ENCODE measurements at places on chromosomes 6 and 20.

DNA sequence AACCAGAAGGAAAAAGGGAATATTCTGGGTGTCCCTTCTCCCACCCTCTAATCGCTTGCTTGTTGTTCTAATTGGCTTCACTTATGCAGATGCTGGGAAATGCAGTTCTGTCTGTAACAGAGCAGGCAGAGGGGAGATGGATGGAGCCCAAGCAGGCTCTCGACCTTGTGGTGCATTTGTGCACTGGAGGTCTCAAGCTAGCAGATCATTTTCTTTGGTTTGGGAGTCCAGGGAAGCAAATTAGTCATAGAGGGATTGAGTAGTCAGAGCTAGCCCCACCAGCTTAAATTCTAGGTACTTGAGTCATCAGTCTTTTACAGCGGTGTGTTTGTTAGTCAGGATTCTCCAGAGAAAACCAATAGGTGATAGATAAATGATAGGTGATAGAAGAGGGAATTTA lies 234.7 kb upstream of the ECI2 start:
- DNase-seq = peak; percentile 76

DNA sequence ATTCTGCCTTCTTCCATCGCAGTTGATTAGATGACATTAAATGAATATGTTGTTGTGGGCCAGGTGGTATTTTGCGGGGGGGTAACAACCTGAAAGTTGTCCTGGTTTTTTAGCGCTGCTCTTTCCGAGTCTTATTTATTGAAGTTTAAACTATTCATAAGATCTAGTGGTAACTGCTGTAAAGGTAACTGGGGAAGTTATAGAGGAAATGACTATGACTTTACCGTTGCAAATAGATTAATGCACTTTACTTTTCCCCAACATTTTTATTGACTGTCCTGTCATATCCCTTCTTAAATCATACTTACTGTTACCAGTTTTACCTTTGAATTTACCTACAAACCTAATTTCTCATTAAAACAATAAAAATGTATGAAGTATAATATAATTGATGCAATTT lies 173.4 kb downstream of the ARID1B start:
- DNase-seq = no peak

GRCh38 chr6:140478631-140479030 lies 1104.2 kb upstream of the CITED2 start:
- DNase-seq = peak; percentile 46

DNA sequence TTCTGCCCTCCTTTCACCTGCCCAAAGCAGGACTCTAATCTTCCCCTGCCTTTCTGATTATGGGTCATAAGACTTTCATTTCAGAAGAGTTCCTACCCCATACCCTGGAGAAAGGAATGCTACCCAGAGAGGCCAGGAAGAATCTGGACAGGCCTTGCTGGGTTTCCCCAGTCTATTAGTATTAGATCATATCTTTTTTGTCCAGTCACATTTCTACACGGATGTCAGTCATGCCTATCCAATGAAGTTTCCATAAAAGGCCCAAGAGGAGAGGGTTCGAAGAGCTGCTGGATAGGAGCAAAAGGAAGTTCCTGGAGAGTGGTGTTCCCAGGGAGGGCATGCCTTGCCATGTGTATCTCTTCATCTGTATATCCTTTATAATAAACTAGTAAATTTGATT lies 3.2 kb downstream of the POLH start:
- no peak for DNase-seq

GRCh38 chr6:56688521-56688920 lies 45.8 kb upstream of the DST start:
- DNase-seq = peak; percentile 35

DNA sequence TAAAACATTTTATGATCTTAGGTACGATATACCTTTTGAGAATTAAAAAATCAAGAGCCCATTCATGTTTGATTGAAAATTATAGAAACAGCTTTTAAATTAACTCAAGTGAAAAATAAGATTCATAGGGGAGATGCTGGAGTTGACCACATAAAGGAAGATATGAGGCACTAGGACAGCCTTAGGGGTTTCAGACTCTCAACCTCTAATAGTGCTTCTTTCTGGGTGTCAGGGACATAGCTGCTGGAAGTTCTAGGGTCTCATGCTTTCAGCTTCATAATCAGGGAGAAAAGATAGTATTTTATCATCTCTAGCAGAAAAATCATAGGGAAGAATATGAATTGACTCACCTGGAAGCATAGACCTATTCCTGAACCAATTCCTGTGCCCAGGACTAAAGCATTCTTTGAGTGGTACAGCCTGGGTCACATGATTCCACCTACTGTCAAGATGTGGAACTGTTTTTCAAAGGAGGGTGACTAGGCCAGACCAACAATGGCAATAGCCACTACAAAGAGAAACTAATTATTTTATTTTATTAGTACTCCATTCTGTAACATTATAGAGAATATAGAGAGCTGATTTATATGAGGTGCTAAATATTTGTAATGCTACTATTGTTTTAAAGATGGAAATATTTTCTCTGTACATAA lies 27.8 kb upstream of the CENPW start:
- DNase-seq = peak; percentile 18

- no peak for DNase-seq
Measured at GRCh38 chr20:47055699-47056369, 161.2 kb downstream of the EYA2 start.

DNA sequence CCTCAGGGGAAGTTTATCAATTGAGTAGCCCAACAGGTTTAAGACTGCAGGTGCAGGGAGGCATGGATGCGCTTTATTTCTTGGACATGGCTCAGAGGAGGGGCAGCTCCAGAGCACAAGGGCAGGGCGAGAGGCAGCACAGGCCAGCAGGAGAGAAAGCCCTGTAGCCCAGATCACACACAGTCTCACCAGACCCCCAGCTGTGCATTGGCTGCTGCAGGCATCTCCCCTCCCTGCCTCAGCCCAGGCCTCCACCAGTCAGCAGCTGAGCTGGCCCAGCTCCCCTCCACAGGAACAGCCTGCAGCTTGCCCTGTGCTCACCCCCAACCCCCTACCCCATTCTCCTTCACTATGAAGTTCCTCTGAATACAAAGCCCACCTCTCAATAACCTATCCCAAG lies 24.7 kb downstream of the MRPL14 start:
- DNase-seq = no peak

GRCh38 chr20:23759306-23759940 lies 8.7 kb upstream of the CST1 start:
- DNase-seq = no peak

DNA sequence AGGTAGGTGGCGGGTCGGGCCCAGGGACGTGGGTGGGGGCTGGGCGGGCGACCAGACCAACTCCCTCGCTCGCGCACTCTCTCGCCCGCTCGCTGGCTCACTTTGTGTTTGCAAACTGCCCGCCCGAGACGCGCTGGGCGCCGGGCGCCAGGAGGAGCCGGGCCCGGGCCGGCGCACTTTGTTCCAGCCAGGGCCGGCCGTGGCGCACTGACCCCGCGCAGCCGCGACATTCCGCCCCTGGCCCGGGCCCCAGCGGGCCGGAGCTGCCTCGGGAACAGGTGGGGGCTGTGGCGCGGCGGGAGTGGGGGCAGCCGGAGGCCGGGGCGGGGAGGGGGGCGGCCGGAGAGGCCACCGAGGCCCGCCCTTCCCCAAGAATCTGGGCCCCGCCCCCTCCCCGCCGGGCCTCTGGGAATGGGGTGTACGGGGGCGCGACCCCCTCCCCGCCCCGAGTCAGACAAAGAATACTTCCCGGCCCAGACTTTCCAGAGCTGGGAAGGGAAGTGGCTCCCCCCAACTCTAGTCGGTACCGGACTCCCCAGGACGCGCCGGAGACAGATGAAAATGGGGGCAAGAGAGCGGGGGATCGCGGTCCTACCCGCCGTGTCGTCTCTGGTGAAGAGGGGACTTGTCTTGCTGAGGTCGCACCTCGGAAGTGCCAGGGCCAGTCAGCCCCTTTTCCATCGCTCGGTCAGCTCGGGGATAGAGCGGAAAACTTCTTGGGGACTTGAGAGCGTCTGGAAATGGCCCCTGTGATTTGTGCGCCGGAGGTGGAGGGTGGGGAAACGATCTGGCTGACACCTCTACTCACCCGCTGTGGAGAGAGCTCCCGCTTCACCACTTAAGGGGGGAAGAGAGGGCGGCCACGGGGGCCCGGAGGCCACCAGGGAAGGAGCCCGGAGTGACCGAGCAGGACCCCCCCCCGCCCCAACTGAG lies 951 bp downstream of the FOXP4 start:
- peak; percentile 39 for DNase-seq

- no peak for DNase-seq
Measured at GRCh38 chr6:46015119-46015968, at the start of gene CLIC5. Gene CLIC5, minus strand, starts transcription at chr6:46015860. Its CDS starts 318 bp downstream, at chr6:46015542.

DNA sequence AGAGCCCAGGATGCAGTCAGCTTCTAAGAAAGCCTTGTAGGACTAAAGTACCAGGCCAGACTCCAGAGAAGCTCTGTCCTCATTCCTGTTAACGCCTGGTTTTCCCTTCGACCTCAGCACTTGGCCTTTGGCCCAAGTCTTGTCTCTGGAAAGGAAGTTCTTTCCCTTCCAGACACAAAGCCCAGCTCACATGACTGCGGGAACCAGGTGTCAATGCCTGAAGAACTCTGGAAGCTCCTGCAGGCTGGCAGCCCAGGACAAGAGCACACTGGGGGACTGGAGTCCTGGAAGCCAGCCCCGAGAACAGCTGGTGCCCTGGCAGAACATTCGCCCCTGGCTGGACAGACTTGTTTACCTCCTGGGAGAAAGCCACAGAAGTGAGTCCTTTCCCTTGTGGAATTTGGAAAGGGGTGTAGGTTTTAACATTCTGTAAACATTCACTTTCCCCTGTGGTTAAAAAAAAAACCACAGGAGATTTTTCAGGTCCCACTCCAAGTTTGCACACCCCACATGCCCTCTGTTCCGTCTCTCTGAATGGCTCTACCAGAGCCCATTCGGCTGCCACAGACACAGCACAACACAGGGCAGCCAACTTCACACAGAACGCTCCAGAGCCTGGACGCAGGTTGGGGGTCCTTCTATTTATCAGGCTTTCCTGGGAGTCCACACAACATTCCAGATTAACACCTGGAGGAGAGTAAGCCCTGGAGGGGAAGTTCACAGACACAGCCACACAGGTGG lies 18.1 kb downstream of the ACSS1 start:
- DNase-seq = no peak

DNA sequence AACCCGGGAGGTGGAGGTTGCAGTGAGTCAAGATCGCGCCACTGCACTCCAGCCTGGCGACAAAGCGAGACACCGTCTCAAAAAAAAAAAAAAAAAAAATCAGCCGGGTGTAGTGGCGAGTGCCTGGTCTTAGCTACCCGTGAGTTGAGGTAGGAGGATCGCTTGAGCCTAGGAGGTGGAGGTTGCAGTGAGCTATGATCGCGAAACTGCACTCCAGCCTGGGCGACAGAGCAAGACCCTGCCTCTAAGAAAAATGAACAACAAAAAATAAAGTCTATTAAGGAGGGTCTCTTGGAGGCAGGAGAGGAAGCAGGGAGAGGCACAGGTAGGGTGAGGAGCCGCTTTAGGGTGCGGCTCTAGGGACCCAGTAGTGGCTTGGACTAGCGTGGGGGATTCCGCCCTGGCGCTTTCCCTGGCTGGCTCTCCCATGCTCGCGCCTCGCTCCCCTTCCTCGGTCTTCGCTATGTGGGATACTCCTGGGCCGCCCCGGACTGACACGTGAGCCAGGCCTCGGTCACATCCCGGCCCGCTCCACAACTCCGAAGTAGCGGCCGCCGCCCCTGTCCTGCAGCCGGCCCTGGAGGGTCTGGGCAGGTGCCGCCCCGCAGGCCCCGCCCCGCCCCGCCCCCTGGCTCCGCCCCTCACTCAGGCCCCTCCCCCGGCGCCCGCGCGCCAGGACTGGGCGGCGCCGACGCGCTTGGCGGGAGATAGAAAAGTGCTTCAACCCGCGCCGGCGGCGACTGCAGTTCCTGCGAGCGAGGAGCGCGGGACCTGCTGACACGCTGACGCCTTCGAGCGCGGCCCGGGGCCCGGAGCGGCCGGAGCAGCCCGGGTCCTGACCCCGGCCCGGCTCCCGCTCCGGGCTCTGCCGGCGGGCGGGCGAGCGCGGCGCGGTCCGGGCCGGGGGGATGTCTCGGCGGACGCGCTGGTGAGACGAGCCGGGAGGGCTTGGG lies at the start of gene MYBL2:
TSS of gene MYBL2 (plus strand) at position 739 of the 953 bp plus-strand sequence. CDS start at position 909, 170 bp downstream.
- peak; percentile 62 for DNase-seq

- no peak for DNase-seq
Measured at GRCh38 chr6:126086560-126086959, 100.2 kb downstream of the TRMT11 start.

DNA sequence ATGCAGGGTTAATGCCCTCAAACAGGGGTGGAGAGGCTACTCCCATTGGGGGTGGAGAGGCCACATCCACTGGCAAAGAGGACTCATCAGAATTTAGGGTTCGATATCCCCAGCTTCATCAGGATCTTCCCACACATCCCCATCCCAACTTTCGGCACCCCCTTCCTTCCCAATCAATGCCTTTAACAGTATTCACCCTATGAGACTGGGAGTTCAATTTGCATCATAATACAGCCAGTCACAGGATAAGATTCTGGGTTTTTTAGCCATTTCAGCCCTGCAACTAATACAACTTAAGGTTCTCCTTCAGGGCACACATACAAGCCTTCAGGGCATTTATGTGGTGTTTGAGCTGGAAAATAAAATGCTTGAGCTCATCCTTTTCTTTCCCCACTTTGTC lies 80.9 kb downstream of the GMDS start:
- DNase-seq = no peak

GRCh38 chr20:18831830-18832499 lies 18.4 kb downstream of the SCP2D1 start:
- peak; percentile 40 for DNase-seq

GRCh38 chr6:73200735-73201134 lies 24.6 kb downstream of the KHDC1L start:
- DNase-seq = peak; percentile 4

DNA sequence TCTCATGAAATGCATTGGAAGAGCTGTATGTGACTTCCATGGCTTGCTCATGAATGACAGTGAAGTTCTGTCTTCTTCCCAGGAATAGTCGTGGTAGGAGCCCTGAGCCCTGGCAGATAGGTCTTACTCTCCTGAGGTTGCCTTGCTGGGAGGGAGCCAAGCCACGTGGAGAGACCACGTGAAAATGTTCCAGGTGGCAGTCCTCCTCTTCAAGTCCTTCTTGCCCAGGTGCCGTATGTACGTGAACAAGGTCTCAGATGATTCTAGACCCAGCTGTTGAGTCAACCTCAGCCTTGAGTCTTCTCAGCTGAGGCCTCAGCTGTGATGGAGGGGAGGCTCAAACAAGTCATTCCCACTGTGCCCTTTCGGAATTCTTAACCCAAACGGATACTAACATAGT lies 192.4 kb upstream of the PRDM1 start:
- no peak for DNase-seq

- DNase-seq = no peak
Measured at GRCh38 chr6:85866370-85866730, 223.7 kb upstream of the SYNCRIP start.

DNA sequence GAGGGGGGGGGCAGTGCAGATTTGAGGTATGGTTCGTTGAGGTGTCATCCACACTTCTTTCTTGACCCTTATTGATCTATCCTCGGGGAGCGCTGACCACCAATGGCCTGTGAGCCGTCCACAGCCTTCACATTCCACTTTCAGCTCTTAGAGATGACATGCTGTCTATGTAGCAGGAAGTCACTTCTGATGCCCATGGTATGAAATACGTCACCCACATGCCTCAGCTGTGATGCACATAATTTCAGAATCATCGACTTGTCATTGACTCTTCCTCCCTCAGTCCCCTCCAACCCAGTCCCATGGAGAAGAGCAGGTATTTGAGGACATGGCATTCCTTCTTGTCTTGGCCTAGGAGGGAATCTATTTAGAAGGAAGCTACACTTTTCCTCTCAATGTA lies 4.7 kb upstream of the ADGRF5 start:
- DNase-seq = peak; percentile 15

Measured in RKO (cell line).